Progenitor cell of endocrine pancreas (in vitro differentiated cells): ENCODE measurements at places on chromosomes 3 and 15. TPM values are rescaled to one million over a fixed set of nuclear protein-coding genes. Genes with fewer than 3 reads are reported as not detected.

DNA sequence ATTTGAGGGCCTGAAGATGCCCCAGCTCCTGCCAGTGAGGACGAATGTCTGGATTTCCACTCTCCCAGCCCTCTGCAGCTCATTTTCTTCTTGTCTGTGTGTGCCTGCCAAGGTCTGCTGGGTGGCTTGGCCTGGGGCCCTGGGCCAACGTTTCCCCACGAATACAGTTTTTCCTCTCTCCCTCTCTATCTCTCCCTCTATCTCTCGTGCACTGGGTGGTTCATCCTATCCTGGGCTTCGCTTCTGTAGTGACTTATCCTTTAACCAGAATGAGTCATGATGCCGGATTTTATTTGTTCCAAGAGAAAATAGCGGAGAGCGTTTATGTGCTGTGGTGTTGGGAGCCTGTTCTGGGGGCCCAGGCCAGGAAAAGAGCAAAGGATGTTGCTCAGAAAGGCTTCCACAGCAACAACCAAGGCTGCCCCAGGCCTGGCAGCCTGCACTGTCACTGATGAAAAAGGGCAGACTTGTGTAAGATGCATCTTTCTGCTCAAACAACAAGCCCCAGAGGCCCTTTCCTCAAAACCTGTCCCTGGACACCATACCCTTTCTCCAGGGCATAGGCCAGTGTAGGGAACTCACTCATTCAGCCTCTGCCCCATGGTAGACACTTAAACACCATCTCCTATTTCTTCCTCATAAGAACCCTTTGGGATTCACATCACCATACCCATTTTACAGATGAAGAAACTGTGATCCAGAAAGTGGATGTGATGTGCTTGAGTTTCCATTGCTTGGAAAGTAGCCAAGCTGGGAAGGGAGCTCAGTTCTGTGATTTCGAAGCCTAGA is 47.3 kb downstream of the ITGA11 start:
- H3K27me3 ChIP-seq: no peaks in the 10 kb centered on the region
- DNase-seq: no peak
- H3K4me3 ChIP-seq: no peak overlapping the region
- H3K36me3 ChIP-seq: no peaks in the 10 kb centered on the region

DNA sequence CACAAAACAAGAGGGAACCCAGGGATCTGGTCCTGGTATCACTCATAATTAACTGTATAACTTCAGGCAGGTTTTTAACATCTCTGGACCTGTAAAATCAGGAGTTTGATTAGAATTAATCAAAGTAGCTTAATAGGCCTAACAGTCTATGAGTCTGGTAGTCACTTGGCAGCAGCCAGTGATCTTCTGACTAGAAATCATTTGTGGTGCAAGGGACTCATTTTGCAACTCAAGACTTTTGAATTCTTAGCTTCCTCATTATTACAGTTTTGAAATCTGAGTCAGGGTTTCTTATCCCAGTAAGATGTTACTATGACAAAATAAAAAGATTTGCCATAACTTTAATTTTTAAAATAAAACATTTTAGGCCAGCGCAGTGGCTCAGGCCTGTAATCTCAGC is 70.8 kb downstream of the TMCC1 start:
- H3K4me1 ChIP-seq: peaks cover 8% of the 10 kb centered on the region
- DNase-seq: no peak

DNA sequence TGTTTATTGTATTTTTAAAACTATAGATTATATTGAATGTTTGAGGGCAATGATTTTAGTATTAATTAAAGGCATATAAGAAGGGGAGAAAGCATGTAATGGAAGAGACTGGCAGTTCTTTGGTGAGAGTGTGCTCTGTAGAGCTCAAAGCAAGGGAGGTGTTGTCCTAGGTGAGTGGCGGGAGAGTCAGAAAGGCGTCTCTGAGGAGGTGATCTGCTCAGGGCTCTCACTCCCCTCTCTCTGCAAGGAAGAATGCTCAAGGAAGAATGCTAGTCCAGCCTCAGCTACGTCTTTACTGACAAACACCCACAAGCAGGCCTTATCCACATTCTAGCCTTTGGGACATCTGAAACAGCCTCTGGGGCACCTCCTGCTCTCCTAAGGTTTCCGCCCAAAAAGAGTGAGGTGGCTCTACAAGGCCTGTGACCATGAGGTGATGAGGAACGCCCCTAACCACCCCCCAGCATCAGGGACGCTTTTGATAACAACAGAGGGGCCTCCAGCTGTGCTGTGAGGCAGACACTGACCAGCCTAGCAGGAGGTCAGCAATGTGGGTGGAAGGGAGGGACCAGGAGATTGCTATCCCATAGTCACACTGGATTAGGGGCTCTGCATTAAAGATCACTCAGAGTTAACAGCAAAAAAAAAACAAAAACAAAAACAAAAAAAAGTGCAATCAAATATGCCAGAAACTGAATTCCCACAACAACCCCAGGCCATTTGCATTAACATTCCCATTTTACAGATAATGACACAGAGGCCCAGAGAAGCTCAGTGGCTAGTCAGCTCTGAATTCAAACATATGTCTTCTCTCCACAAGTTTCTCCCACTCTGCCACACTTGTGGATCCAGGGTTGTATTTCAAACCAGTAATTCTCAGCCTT is 202.2 kb upstream of the CTNNB1 start:
- peaks cover 12% of the 10 kb centered on the region for H3K4me1 ChIP-seq
- peaks cover 20% of the 10 kb centered on the region for H3K27me3 ChIP-seq
- no peak for DNase-seq
- no peak overlapping the region for H3K27ac ChIP-seq
- H3K4me3 ChIP-seq: no peak overlapping the region
- no peaks in the 10 kb centered on the region for H3K36me3 ChIP-seq

DNA sequence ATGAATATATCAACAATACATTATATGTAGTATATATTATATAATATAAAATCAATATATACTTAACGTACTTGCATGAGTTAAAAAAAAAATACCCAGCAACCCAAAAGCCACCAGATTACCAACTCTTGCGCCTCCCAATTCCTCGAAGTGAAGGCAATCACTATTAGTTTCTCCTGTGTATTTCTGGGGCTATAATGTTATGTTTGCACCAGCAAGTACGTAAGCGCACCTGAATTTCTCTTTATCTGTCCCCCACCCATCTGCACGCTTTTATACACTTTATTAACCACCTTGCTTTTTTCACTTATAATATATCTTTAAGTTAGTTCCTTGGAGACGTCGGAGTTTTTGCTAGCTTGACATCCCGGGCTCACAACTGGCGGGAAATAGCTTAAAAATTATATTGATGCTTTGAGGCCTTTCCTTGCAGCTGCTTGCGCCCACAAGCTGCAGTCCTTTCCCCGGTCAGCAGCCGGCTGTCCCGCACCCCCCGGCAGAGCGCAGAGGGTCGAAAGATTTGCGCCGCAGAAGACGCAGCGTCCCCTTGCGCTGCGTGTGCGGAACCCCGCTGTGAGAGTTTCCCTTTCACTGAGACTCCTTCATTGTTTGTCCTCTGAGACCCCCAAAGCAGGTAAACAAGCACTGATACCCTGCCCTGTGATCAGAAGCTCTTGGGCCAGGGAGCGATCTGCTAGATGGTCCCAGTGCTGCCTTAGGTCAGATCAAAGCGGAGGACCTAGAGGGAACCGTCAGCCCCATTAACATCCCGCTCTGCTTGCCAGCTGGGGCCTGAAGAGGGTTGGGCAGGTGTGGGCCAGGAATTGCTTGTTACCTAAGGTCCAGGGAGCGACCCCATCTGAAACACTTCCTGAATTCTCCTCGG is 8.9 kb upstream of the EOMES start:
- H3K4me3 ChIP-seq: no peak overlapping the region
- no peak overlapping the region for H3K27ac ChIP-seq
- no peaks in the 10 kb centered on the region for H3K36me3 ChIP-seq
- no peak for DNase-seq

GRCh38 chr15:29731865-29732264 is 90.4 kb downstream of the TJP1 start:
- DNase-seq: no peak
- peaks cover 44% of the 10 kb centered on the region for H3K36me3 ChIP-seq
- H3K4me3 ChIP-seq: no peak overlapping the region

DNA sequence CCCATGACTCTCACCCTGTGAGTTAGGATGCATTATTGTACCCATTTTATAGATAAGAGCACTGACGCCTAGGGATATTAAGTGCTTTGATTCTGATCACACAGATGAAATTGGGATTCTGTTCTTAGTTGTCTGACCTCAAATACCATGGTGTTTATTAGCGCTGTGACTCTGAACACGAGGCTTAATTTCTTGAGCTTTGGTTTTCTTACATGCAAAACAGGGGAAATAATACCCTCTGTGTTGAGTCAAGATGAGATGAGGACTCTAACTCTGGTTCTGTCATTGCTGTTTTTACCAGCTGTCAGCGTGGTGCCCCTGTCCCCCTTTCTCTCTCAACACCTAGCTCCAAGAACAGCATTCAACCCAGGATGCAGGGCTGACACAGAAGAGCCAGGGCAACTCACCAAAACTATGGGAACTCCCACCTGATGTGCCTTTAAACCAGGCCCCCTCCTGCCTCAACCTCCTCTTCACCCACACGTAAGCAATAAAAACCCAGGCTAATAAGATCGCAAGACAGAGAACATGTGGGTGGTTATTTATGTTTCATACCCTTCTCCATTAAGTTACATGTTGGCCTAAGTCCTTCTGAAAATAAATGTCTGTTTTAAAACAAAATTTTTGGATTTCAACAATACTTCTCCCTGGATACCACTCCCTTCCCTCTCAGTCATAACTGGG is 100.1 kb upstream of the SPATA12 start:
- no peak overlapping the region for H3K4me3 ChIP-seq
- peaks cover 5% of the 10 kb centered on the region for H3K4me1 ChIP-seq
- no peak overlapping the region for H3K27ac ChIP-seq
- H3K36me3 ChIP-seq: no peaks in the 10 kb centered on the region
- no peaks in the 10 kb centered on the region for H3K27me3 ChIP-seq

DNA sequence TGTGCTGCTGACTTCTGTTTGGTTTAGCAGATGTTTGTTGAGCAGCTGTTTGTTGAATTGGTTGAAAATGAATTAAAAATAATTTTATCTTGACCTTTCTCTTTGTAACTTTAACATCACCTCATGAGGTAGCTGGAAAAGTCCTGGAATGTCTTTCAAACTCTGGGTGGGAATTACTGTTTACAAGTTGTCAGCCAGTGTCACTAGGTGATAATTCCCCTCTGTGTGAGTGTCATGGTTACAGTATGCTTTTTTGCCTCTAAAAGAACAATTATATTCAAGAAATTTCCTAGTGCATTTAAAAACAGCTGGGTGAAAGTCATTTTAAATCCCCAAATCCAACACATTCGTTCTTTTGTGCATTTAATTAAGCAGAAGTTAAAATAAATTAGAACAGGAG is 113.2 kb downstream of the PTPRG start:
- H3K27ac ChIP-seq: no peak overlapping the region
- H3K27me3 ChIP-seq: no peaks in the 10 kb centered on the region
- no peak overlapping the region for H3K4me3 ChIP-seq
- peaks cover 7% of the 10 kb centered on the region for H3K4me1 ChIP-seq

DNA sequence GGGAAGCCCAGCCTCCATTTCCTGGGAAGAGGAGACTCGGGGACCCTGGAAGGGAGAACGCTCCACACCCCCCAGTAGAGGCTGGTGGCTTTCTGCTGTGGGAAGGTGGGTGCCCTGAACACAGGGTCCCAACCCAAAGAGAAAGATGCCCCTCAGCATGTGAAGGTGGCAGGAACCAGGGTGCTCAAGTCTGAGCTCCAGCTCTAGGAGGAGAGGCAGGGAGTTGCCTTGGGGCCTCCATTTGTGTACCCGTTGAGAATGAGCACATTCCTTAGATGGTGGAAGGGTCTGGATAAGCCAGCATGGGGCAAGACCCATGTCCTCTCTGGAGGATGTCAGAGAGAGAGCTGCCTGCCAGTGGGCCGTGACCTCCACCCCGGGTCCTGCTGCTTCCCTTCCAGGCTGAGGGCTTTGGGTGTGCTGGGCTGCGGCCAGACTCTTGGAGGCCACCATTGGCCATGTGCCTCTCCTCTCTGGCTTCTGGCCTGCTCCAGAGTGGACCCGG is 212.4 kb downstream of the TBC1D2B start:
- no peaks in the 10 kb centered on the region for H3K36me3 ChIP-seq
- H3K27ac ChIP-seq: no peak overlapping the region
- no peak for DNase-seq
- H3K27me3 ChIP-seq: peaks cover 13% of the 10 kb centered on the region
- no peak overlapping the region for H3K4me3 ChIP-seq

DNA sequence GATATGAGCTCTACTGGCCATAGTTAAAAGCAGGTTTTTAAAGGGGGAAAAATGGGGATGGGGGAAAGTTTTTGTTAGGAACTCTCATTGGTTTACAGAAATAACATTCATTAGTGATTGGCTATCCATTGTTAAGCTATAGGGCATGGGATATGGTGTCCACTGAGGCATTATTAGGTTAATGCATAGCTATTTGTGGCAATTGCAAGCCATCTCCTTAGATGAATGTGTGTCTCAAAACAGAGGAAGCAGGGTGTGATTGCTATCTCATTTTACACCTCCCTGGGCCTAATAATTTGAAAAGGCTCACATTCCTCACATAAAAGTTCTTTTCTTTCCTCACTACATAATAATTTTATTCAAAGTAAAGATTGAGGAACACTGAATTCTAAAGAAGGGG is 396.6 kb downstream of the TAFA4 start:
- no peak overlapping the region for H3K4me3 ChIP-seq
- no peak overlapping the region for H3K27ac ChIP-seq
- H3K36me3 ChIP-seq: no peaks in the 10 kb centered on the region
- no peaks in the 10 kb centered on the region for H3K27me3 ChIP-seq
- H3K4me1 ChIP-seq: peaks cover 11% of the 10 kb centered on the region

DNA sequence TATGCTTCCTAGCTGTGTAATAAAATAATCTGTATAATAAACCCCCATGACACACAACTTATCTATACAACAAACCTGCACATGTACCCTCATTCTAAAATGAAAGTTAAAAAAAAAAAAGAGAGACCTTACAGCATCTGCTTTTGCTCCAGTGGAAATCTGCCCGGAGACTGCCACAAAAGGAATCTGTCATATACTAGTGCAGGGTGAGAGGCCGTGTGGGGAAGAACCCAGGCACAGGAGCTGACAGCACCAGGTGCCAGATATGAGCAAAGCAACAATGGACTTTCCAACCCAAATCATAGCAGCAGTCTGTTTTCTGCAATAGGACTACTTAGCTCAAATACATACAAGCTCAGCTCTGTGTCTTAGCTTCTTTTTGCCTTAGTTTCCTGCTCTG is 346.5 kb downstream of the ROBO1 start:
- H3K36me3 ChIP-seq: no peaks in the 10 kb centered on the region
- DNase-seq: no peak
- H3K4me3 ChIP-seq: no peak overlapping the region
- H3K27ac ChIP-seq: no peak overlapping the region
- no peaks in the 10 kb centered on the region for H3K27me3 ChIP-seq
- H3K4me1 ChIP-seq: no peaks in the 10 kb centered on the region

Gene CLSTN2
- total RNA-seq: 2.8 and 2.9 TPM in 2 replicates

Gene GAP43
- 9.6 and 11.7 TPM in 2 replicates for total RNA-seq
